Cardiac muscle cell (in vitro differentiated cells and primary cell): ENCODE measurements at places on chromosomes 1 and 21.

GRCh38 chr1:41659903-41660302 is 175.4 kb upstream of the EDN2 start:
- no peak for DNase-seq

- DNase-seq = peak; percentile 24
Measured at GRCh38 chr1:117613969-117614729, 8.3 kb downstream of the TENT5C start.

- peak; percentile 59 for DNase-seq
Measured at GRCh38 chr1:156801409-156802121, 15.1 kb downstream of the SH2D2A start.

GRCh38 chr1:234734869-234735268 is 124.9 kb upstream of the IRF2BP2 start:
- no peak for DNase-seq

- DNase-seq = no peak
Measured at GRCh38 chr1:3032371-3033039, 11.2 kb downstream of the ACTRT2 start.

GRCh38 chr21:19914028-19914427 is 1084.2 kb upstream of the NCAM2 start:
- peak; percentile 4 for DNase-seq

GRCh38 chr1:192066202-192066601 is 92.1 kb upstream of the RGS18 start:
- DNase-seq = no peak

DNA sequence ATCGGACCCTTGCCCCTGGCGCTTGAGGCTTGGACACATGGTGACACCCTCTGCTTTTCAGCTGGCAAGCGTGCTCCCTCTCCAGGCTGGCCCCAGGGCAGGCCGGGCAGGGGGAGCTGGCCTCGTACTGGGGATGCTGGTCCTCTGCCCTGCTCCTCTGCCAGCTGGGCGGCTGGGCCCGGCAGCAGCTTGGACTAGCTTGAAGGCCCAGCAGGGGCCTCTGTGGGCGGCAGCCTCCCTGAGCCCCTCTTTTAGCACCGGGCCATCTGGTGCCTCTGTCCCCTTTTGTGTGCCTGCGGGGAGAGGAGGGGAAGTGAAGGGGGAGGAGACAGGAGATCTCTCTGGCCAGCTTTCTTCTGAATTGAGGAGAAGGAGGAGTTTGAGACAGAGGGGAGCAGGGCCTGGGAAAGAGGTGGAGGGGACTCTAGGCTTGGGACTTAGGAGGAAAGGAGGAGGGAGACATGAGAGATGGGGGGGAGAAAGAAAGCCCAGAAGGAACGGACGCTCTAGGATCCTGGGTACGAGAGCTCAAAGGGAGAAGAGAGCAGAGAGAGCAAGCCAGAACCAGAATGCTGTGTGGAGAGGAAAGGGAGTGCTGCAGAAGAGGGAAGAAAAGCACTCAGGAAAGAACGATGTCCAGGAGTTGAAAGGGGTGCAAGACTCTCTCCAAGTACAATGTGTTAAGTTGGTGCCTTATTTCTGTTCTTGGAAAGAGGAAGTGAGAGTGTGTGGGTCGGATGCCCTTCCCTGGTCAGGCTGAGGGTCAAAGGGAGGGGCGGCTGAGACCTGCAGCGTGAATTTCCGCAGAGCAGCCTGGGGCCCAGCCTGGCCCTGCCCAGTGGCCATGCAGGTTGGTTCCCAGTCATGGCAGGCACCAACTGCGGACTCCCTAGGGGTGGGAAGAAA is 40.3 kb downstream of the IER5 start:
- no peak for DNase-seq

DNA sequence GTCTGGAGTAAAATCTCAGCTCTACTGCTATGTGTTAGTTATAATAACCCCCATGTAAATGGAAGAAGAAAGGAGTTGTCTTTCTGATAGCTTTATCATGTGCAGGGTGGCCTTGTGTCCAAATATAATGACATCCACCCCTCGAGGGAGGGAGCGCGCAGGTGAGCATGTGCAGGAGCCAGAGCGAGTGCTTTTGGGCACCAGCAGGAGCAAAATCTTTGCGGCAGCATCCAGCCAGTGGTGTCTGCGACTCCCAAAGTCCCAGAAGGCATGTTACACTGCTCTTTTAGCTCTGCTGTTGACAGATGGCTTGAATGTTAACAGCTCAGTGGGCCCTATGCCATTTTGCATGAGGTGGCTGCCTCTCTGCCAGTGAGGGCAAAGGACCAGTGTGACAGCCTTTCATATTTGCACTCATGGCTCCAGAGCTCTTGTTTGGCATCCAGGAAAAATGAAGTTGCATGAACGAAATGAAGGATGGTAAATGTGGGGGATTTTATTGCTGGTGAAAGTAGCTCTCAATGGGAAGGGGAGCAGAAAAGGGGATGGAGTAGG is 146.7 kb downstream of the HMCN1 start:
- no peak for DNase-seq

DNA sequence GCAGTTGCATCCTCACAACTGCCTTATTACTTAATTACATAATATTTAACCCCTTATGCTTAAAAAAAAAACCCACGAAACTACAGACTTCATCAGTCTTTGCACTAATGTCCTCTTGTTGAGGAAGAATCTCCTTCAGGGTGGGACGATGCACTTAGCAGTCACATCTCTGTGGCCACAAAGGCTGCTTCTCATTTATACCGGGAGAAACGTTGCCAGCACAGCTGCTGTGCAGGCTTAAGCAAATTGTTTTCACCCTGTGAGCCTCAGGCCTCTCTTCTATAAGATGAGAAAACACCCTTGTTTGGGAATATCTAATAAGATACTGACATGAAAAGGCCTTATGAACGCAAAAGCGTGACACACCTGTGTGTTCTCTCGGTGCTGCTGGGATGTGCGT is 2.9 kb upstream of the OBSCN start:
- DNase-seq = no peak

- DNase-seq = no peak
Measured at GRCh38 chr1:232667778-232668165, 37.8 kb upstream of the SIPA1L2 start.

GRCh38 chr1:223486366-223486765 is 93.2 kb downstream of the CCDC185 start:
- DNase-seq = no peak
